Non-pigmented ciliary epithelial cell (primary cell): ENCODE measurements at places on chromosomes 1 and 21.

GRCh38 chr1:85047472-85048295 lies 616 bp downstream of the MCOLN3 start:
- no peak for DNase-seq

- DNase-seq = no peak
Observed at GRCh38 chr1:157487504-157487903, 64.8 kb downstream of the FCRL5 start.

- no peak for DNase-seq
Observed at GRCh38 chr1:96388421-96389310, 332.9 kb upstream of the PTBP2 start.

DNA sequence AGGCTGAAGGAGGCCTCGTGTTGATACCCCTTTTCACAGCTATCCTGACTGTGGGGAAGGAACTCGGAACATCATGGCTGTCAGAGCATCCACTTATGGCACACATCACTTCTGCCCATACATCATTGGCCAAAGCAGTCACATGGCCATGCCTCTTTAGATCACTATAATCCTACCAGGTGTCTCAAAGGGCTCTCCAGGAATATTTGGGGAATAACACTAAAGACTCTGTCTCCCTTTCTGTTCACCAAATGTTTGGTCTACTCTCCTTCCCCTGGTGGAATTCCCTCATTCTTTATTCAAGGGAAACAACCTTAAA lies 3.0 kb upstream of the JUN start:
- no peak for DNase-seq

- no peak for DNase-seq
Observed at GRCh38 chr1:49229555-49229954, 452.9 kb upstream of the BEND5 start.
